NCI-H345 (cell line): ENCODE measurements at places on chromosomes 1 and 21.

DNA sequence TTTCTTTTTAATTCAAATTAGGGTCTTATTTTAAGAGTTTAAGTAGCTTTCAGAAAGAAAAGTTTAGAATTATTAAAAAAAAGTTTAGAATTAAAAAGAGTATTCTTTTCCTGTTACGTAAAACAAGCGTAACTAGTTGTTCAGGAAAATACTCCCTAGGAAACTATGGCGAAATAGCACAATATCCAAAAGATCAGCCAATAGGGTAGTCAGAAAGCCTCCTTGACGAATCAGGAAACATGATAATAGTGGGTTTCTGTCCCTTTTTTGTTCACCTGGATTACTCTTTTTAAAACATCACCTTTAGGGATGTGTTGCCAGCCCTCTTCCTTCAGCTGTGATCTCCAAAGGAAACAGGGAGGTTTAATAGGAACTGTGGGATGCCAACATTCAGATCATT is 25.2 kb downstream of the S1PR1 start:
- no peak for DNase-seq

DNA sequence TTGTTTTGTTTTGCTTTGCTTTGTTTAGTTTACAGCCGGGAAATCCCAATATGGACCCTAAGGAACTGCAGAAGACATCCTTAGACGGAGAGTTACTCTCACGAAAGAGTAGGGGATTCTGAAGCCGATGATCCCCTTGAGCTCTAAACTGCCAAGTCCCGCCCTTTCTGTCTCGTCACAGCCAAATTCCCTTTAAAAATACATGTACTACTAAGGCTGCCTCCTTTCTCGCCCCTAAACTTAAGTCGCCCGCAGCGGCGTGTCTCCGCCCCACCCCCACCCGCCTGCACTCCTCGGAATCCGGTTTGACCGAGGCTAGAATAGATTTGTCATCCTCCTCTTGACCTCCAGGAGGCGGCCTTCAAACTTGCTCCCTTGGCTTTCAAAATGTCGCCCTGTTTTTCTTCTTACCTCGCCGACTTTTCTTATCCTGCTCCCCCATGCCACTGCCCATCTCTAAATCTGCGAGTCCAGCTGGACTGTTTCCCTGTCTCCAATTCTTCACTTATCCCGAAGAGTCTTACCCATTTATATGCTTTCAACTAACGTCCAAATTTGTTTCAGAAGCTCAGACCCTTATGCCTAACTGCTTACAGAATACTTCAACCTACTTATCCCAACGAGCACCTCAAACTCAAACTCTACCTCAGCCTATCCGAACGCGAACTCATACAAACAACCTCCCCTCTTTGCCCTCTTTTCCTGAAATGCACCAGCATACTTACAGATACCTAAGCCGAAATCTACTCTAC is 10.9 kb upstream of the BOLA1 start:
- peak; percentile 94 for DNase-seq

DNA sequence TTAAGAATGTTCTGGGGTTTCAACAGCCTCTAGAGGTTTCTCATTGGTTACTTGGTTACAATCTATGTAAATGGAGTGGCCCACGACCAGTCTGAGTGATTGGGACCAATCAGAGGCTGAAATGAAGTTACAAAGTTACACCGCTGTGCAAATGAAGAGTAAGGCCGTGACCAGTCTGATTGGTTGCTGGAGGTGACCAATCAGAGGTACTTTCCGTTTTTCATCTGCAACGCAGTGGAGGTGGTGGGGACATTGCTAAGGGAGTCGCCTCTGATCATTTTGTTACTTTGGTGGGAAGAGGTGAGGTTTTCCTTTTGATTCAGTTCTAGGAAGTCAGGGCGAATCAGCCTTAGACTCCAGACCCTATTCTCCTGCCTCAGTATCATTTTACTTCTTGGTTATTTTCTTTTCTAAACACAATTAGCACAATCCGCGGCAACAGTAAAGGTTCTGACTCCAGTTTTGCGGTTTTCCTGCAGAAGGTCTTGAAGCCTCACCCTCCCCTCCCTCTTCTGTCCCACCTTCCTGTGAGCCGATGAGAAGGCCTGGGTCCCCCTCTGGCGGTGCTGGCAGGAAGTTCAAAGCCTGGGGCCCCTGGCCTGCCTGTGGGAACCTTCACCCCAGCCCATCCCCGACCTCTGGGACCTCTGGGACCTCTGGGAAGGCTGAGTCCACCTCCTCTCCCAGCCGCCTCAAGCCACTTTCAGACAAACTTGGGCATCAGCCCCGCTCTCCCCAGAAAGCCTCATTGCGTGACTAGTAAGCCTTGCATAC is 38.7 kb upstream of the TTC34 start:
- no peak for DNase-seq

DNA sequence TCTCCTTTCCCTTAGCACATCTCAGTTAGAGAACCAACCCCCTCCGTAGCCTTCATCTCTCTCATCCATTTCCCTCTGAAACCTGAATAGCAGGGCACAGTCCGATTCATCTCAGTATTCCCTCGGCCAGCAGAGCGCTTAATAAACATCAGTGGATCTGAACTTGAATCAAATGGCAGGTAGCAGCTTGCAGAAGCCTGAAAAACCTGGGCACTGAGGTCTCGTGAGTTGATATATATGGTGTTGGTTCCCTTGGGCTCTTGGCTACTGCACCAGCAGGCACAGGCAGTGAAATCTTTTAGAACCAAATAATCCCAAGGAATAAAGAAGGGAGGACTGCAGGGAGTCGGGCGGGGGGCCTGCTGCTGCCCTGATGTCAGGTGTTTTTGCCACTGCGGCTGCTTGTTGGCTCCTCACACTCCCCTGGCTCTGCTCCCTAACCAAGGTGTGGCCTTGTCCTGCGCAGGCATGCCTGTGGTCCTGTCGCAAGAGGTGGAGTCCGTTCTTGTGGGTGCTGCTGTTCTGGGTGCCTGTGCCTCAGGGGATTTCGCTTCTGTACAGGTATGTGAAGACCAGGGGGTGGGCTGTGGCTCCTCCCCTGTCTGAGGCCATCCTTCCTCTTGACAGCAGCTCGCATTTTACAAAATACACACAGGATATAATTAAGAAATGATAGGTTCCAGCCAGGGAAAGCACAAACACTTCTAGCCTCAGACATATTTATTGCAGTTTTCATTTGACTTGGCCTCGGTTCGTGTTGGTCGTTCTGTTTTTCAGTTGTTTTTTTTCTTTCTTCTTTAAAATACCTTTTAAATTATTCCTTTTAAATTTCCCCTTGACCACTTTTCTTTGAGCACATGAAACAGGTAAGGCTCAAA is 140.9 kb upstream of the HOOK1 start:
- DNase-seq = no peak

- no peak for DNase-seq
Observed at GRCh38 chr1:182629499-182630096, 25.4 kb upstream of the RGS16 start.

GRCh38 chr1:234840843-234841242 is 230.9 kb upstream of the IRF2BP2 start:
- DNase-seq = no peak

DNA sequence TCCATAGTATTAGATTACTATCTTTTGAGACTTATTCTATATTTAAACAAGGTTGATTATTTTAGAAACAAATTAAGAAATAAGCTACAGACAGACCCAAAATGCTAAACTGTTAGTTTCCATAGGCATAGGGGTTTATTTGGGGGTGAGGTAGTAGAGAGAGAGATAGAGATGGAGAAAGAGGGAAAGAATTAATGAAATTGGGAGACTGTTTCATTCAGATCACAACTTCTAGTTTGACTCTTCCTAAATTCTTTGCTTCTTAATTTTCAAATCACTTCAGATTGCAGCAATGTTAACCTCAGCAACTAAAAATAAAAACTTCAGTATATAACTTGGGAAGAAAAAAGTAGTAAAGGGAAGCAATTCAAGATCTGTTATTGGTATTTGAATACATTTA is 3.4 kb downstream of the JUN start:
- no peak for DNase-seq

GRCh38 chr1:55323760-55324159 is 108.6 kb upstream of the USP24 start:
- DNase-seq = no peak

- peak; percentile 33 for DNase-seq
Observed at GRCh38 chr21:44510508-44511218, 29.3 kb downstream of the KRTAP10-1 start.

- no peak for DNase-seq
Observed at GRCh38 chr1:87263785-87264184, 64.9 kb upstream of the LMO4 start.

- no peak for DNase-seq
Observed at GRCh38 chr1:162697140-162697895, 65.1 kb downstream of the DDR2 start.

- no peak for DNase-seq
Observed at GRCh38 chr1:3886691-3887090, 13.4 kb downstream of the C1orf174 start.

DNA sequence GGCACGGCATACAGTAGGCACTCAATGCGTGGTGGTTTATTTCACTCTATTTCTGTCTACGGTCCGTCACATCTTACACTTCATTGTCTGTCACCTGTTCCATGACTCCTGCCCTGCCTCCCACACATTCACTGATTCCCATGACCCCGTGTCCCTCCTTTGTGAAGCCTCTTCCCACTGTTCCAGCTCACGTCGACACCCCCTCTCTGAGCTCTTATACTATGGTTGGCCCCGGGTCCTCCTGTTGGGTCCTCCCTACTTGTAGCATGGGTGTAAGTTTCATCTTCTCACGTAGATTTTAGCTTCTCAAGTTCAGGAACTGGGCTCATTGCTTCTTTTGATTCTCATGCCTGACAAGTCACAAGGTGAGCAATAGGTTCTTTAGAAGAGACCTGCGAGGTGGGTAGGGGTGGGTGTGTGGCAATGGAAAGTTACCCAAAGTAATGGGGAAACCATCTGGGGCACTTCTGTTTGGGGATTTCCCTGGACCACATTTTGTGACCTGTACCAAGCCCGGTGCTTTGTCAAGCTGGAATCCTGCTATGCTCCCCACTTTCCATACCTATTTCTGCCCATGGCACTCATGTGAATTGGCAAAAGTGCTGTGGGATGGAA is 22.1 kb upstream of the IL10 start:
- DNase-seq = no peak

GRCh38 chr1:208496467-208497371 is 252.5 kb upstream of the PLXNA2 start:
- no peak for DNase-seq

- DNase-seq = no peak
Observed at GRCh38 chr1:112935461-112936111, 20.4 kb downstream of the SLC16A1 start.

DNA sequence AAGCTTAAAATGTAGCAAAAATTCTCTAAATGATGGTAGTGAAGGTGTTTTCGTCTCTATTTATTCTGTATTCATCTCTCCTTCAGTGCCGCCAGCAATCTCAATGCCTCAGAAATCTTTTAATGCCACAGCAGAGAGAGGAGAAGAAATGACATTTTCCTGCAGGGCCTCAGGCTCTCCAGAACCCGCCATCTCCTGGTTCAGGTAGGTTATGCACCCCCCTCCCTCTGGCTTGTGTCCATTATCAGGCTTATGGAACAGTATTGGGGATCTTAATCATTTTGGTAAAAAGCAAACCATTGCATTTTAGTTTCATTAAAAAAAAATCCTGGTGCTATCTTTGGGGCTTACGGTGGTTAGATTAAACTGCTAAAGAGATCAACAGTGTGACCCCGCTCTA is 326.1 kb downstream of the NCAM2 start:
- no peak for DNase-seq

- no peak for DNase-seq
Observed at GRCh38 chr1:246875041-246876026, 56.4 kb downstream of the AHCTF1 start.

GRCh38 chr1:219185486-219186117 is 11.9 kb downstream of the LYPLAL1 start:
- no peak for DNase-seq

- DNase-seq = no peak
Observed at GRCh38 chr21:25953659-25954058, 216.9 kb downstream of the APP start.
